GM13976 (cell line): ENCODE measurements at places on chromosomes 3 and 15.
A peak's percentile ranks its signal among the peaks of the same experiment; 100 is the strongest.

DNA sequence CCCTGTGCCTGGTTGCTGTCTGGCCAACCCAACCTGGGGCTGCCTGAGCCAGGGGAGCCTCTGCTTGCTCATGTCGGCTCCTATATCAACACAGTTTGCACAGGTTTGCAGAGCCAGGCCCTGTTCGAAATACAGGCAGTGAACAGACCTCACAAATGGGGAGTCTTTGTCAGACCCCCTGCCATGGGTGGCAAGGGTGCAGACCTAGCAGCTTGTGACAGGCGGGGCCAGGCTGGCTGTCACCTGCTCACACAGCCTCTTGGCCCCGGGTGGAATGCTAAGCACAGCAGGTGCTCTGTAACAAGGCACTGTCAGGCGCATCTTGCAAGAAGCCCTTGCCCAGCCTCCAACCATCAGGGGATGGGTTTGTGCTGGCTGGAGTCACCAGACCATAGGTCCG, 47.3 kb downstream of the BDH1 start:
- no peak for DNase-seq

- peak; percentile 66 for DNase-seq
Observed at GRCh38 chr3:184540777-184541681, 20.6 kb upstream of the EPHB3 start.

DNA sequence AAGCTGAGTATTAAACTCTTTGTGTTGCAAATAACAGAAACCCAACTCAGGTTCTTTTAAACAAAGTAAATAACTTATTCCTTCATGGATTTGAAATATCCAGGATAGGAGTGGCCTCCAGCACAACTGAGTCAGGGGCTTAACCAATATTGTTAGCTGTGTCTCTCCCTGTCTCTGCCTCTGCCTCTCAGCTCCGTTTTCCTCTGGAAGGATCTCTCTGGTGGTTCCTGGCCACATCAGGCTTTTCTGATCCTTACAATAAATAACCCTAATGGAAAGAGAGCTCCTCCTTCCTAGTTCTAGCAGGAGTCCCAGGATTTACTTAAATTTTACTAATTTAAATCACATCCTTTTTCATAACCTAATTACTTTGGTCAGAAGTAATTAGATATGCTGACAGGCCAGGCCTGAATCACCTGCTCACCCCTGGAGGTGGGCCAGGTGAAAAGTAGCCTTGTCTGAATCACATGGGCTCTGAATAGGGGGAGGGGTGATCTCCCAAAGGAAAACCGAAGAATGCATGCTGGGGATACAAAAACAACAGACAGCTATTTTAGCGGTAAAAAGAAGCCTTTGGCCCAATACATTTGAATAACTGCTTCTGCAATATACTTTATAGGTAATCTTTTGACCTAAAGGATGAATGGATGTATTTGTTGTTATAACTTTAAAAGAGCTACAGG, 75.4 kb downstream of the REC114 start:
- no peak for DNase-seq

DNA sequence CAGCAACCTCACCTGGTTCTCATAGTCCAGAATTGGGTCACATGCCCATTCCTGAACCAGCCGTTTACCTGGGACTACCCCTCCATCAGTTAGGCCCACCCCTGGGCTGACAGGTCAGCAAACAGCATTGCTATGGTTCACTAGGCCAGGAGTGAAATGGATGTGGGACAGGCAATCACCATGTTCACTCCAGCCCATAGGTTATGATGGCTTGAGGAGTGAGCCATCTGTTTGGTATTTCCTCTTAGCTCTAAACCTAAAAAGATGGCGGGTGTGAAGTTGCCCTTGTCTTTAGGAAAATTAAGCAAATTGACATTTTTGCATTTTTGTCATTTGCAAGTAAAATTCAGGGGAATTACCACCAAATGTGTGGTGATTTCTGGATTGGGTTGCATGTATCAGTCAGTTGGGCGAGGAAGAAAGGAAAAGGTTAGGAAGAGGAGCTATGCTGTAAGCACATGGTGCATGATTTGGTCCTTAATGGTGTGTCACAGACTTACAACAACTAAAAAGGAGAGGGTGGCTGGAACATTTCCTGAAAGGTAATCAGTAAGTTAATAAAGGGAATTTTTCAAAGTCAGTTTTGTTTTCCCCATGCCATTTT, 17.2 kb downstream of the NXPE3 start:
- no peak for DNase-seq

GRCh38 chr3:73070675-73071575, 9.5 kb downstream of the EBLN2 start:
- DNase-seq, result no peak

DNA sequence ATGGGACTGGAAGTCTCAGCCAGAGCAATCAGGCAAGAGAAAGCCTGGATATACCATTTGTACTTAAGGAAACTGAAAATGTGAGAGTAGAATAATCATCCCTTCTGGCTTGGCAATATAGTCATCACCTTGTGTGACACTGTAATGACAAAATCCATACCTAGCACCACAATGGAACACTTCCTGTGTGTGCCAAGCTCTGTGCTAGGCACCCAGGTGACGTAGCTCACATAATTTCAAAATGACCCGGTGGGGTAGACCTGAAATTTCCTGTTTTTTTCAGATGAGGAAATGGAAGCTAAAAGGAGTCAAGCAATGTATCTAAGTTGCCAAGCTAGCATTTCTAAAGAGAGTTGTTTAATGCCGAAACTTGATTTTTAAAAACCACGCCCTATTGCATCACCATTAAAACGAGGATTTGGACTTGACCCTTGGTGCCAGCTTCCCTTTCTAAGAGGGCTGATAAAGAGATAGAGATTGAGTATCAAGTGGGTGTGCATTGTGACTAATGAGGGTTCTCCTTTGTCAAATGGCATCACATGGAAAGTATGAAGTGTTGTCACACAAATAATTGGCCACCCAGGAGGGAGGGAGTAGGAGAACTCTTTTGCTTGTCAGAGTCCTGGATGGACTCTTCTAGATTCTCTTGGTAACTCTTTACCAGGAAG, 141.3 kb upstream of the PDZRN3 start:
- DNase-seq, result no peak

- DNase-seq, result no peak
Observed at GRCh38 chr15:50531766-50532165, 14.7 kb downstream of the USP50 start.

GRCh38 chr3:71902258-71903111, 117.5 kb upstream of the PROK2 start:
- no peak for DNase-seq

DNA sequence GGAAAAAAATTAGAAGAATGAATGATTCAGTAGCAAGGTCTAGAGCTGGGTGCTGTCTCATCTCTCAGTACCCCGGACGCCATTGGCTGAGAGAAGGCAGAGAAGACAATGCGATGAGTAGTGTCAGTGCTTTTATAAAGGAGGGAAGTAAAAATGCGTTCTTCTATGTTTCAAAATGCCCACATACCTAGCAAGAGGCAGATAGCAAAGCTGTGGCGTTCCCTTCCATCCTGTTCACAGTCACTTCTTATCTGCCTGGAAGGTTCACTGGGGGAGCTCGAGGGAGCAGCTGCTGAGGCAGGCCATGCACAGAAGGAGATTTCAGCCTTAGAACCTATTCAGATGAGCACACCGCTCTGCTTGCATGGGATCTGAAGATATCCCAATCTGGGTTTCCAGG, 234.0 kb downstream of the RPLP1 start:
- no peak for DNase-seq

DNA sequence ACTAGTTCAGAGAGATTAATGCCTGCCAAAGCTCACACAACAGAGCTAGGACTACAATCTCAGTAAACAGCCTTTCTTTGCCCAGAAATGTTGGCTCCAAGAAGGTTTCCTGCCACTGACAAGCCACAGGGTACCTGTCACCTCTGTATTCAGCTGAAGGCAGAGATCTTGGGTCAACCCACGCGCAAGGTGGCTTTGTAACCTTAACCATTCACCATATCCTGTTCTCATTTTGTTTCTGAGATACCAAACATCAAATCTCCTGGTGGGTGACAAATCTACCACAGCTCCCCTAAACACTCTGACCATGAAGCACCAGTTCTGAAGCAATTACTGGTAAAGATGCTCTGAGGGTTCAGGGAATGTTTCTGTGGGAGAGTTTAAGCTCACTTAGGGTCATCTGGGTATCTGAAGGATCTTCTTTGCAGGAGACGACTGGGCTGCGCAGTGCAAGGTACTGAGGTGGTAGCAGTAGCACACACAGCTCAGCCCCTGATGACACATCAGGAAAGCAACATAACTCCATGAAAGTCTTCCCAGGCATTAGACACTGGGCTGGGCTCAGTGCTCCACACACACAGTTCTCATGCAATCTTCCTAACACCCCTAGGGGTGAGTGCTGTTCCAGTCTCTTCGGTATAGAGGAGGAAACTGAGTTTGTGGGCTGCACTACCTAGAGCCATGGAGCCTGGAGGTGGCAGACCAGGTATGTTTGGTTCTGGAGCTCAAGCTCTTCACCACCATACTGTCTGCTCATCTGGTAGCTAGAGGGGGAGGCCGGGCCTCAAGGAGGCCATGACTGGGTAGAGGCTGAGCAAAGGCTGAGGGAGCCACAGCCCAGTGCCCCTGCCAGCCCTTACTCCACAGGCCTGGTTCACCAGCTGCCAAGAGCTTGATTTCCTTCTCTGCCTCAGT, 7.7 kb downstream of the CXCR6 start:
- no peak for DNase-seq

- DNase-seq, result no peak
Observed at GRCh38 chr3:155064920-155065319, 15.2 kb upstream of the MME start.

- DNase-seq, result no peak
Observed at GRCh38 chr15:66294932-66295235, 1.5 kb downstream of the DIS3L start.

- peak; percentile 78 for DNase-seq
Observed at GRCh38 chr3:138417559-138417982, 16.8 kb upstream of the ESYT3 start.

GRCh38 chr3:33883538-33883950, 85.1 kb downstream of the PDCD6IP start:
- DNase-seq, result peak; percentile 45

DNA sequence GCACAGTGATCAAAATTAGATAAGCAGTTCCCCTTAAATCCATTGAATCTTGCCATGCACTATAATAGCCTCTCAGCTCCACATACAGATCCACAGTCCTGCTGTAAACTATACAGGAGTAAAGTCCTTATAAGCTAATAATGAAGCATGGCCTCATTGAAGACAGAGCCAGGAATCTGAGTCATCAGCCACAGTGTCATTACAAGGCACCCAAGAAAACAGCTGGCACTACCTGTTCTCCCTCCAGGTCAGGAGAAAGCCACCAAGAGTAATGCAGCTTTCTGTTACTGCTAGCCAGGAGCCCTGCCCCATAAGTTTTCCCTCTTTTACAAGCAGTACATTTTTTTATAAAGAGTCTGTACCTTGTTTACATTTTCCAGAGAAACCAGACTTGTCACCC, 27.3 kb downstream of the WDR49 start:
- no peak for DNase-seq

DNA sequence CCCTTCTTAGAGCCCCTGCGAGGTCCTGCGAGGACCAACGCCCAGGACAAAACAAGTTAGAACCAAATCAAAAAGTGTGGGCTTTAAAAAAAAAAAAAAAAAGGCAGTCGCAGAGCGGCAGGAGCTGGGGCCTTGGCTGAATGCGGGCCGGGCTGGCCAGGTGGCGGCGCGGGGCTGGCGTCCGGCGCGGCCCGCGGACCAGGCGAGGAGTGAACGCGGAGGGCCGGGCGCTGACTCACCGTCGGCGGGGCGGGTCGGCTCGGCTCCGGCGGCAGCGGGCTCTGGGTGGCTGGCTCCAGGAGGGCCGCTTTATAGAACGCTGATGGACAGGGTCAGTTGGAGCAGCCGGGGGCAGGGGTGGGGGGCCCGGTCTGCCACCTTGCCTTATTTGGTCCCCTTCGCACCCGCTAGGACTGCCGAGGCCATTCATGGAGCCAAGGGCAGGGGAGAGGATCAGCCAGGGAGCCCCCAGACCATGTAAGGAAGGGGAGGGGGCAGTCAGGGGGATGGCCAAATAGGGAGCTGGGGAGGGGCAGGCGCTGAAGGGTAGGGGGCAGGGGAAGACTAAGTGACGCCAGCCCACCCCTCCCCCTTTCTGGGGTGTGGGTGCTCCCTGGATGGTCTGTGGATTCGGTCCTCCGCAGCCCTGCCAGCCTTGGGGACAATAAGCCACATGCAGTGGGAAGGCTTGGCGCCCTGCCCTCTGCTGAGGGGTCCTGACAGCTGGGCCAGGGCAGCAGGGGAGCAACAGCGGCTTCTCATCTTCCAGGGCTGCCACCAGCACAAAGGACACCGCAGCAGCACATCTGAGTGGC, at the start of gene ACTC1:
ACTC1 (minus strand) TSS at position 283 of the 815 bp plus-strand sequence. CDS start 741 bp downstream, outside the sequence.
- DNase-seq, result peak; percentile 21

DNA sequence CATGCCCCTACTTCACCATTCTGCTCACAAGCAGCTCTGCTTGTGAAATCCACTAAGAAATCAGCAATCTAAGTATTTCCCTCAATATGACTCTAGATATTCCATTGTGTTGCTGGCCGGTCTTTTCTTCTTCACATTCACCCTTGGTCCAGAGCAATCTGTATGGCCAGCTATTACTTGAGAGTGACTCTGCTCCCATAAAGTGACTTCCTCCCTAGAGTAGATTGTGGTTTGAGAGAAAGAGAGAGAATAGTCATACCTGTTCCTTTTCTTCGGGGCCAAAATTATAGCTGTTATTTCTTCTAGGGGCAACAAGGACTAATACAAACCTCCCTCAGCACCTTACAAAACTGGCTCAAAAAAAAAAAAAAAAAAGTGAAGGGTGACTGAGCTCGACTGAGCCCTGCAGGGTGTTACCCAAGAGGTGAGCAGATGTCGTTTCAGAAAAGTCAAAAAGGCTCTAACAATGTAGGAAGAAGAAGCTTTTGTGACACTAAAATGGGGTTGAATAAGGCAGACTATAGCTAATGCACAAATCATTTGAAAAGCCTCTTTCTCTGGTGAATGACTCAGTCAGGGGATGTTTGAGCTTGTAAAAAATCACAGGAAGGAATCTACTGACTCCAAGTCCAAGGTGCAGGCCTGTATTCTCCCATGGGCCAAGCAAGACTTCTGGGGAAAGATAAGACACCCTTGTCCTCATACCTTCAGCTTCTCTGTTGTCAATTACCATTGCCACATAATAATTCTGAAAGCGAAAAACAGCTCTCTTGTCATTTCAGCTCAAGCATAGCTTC, 161.0 kb upstream of the SLC24A5 start:
- DNase-seq, result no peak

- no peak for DNase-seq
Observed at GRCh38 chr3:52600258-52600657, 63.9 kb downstream of the UQCC5 start.

- no peak for DNase-seq
Observed at GRCh38 chr3:82100378-82100777, 338.9 kb upstream of the GBE1 start.

GRCh38 chr3:33211444-33211843, 7.2 kb downstream of the SUSD5 start:
- no peak for DNase-seq

GRCh38 chr15:78914027-78914764, 30.6 kb downstream of the CTSH start:
- DNase-seq, result no peak
